ENCODE measurements at places on chromosomes 1 and 21.

GRCh38 chr1:99704356-99704816 is 58.5 kb downstream of the PALMD start:
- DNase-seq = no peak

GRCh38 chr1:61640531-61641530 is 84.1 kb downstream of the TM2D1 start:
- peak; percentile 6 for DNase-seq

DNA sequence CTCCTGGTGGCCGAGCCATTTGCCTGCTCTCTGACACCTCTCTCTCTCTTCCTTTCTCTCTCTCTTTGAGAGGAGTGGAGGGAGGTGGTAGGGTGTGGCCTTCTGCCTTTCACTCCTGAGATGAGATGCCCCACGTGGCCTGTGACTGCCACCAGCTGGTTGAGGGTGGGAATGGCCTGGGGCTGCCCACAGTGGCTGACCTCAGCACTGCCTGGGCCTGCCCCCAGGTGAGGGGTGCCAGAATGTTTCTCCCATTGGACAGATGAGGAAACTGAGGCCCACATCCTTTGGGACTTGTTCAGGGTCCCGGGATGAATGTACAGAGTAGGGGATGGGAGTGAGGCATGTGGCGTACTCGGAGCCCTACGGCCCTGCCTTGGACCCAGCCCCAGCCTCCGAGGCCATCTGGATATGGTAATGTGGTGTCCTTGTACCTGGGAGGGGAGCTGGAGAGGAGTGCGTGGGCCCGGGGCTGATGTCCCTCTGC is 12.7 kb upstream of the C1orf167 start:
- peak; percentile 17 for DNase-seq

DNA sequence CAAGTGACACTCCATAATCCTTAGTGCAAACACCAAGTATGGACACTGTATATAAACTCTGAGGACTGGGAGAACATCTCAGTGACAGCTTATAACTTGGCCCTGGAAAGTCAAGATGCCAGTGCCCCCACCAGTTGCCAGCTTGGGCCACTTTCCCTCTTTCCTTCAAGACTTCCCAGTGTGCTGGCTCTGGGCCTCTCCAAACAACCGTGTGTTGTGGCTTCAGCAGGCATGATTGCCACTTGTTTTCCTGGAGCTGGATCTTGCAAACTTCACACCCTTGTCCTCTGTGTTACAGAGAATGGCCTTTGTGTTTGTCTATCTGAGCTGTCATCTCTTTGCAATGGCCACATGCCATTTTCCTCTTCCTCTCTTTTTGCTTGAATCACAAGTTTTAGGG is 37.0 kb downstream of the CCDC185 start:
- DNase-seq = no peak

- DNase-seq = no peak
These were observed 11.5 kb upstream of the C1orf105 start for GRCh38 chr1:172408958-172409357.

DNA sequence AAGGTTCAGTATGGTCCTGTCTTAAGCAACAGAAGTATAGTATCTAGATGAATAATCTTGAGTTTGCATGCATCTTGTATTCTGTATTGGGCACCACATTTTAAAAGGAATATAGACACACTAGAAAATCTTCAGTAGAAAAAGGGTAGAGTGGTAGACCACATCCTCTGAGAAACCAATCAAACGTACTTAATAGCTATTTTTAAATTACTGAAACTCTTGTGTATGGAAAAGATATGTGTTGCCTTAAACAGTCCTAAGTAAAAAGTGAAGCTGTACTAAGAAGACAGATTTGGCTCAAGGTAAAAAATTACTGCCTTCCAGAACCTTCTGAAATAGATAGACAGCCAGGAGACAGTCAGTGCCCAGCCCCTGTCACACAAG is 3.1 kb downstream of the CTXND2 start:
- DNase-seq = no peak

DNA sequence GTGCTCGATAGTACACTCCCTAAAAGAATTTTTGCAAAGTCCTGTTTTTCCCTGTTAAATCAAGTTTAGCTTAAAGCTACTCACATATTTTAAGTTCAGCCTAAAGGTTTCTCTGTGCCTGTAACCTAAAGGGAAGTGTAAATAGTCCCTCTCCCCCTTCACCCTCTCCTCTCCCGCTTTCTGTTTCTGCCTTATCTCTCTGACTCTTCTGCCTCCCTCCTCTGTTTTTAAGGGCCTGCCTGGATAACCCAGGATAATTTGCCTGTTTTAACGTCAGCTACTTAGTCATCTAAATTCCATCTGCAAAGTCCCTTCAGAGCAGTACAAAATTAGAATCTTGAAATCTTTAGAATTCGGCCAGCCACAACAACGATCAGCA is 92.6 kb downstream of the NID1 start:
- no peak for DNase-seq

- DNase-seq = no peak
These were observed 115.0 kb upstream of the COL6A1 start for GRCh38 chr21:45866551-45866950.

DNA sequence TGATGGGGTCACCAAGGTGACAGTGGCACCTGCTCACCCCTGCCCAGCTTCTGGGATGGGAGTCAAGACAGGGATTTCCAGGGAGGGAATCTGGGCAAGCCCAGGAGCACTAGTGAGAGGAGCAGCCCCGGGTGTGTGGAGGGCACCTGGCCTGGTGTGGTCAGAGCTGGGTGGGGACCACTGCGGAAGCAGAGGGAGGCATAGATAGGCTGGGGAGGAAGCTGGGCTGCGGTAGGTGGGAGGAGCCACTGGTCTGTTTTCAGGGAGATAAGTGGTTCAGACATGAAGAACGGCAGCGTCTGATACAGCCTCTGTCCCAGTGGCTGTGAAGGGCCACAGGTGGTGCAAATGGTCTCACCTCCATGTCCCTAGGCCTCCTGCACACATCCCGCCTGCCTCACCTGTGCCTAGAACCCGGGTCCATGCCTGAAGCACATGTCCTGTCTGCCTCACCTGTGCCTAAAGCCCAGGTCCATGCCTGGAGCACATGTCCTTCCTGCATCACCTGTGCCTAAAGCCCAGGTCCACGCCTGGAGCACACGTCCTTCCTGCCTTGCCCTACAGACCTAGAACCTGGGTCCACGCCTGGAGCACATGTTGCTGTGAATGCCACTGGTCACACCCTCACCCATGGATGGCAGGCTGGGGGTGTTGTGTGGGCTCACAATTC is 325.9 kb upstream of the AJAP1 start:
- no peak for DNase-seq

- no peak for DNase-seq
These were observed 12.5 kb downstream of the TCP10L start for GRCh38 chr21:32572574-32573420.

DNA sequence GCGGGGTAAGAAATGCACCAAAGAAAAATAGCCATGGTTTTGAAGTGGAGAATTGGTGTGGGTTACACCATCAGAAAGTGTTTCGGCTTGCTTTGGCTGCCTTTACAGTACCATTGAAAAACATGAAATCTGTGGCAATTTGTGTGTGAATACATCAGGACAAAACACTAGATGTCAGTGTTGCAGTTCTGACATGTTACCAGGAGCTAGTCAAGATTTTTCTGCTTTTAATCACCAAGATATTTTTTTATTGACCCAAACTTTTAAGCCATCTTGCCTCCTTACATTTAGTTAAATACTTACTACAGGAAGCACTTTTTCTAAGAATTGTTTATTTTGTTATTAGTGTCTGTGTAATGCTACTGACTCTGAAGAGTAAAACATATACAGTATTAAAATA is 14.3 kb downstream of the RRP15 start:
- DNase-seq = peak; percentile 61

DNA sequence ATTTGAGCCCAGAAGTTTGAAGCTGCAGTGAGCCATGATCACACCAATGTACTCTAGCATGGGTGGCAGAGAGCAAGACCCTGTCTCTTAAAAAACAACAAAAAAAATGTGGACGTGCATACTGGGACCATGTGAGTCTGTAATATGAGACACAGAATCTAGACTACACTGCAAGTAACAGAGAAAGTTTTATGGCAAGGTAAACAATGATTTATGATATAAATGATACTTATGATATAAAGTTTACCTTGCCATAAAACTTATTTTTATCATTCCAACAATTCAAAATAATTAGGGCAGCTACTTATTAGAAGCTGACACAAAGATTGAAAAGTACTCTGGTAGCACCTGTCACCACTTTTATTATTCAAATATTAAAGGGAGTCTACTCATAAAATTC is 34.7 kb downstream of the WDR26 start:
- DNase-seq = no peak

GRCh38 chr1:183235503-183235902 is 49.4 kb downstream of the LAMC2 start:
- DNase-seq = no peak

GRCh38 chr1:172928412-172928811 is 122.3 kb downstream of the TNFSF18 start:
- peak; percentile 65 for DNase-seq

DNA sequence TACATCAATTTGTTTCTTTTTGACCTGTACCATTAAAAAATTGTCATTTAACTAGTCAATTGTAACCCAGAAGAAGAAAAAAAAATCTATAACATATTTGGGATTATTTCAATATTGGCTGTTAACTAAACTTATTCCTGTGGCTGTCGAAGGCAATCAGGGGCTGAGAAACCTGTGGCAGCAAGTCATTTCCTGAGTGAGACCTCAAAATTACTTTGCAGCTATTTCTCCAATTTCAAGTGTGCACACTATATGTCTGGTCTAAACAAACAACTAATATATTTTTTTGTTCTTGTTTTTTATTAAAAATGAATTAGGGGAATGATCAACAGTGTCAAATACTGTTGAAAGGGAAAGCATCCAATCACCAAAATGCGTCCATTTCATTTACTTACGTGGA is 1357.6 kb upstream of the B3GALT2 start:
- no peak for DNase-seq

DNA sequence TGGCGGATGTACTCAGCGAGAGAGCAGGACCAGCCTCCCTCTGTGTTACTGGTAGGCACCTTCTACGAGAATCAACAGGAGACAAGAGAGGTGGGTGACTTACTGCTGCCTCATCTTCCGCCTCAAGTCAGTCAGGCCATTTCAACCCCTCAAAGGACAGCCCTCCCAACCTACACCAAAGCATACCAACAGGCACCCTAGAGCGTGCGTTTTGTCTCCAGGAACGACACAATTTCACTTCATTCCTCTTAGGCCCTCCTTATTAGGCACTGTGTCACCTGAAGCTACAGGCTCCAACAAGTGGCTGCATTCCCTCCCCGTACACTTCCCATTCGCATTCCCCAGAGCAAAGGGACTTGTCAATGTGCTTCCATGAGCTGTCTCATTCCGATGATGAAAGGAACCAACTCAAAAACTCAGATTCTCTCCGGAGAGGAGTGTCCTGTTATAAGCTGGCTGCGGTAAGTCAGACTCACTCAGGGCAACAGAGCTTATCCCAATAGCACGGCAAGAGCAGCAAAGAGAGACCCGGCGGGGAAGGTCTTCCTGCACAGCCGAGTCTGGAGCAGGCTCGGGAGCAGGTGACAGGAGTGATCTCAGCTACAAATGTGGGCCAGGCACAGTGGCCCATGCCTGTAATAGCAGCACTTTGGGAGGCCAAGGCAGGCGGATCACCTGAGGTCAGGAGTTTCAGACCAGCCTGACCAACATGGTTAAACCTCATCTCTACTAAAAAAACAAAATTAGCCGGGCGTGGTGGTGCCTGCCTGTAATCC is 120.6 kb upstream of the IFFO2 start:
- no peak for DNase-seq

GRCh38 chr1:230977761-230978490 is 735 bp downstream of the TTC13 start:
- no peak for DNase-seq

DNA sequence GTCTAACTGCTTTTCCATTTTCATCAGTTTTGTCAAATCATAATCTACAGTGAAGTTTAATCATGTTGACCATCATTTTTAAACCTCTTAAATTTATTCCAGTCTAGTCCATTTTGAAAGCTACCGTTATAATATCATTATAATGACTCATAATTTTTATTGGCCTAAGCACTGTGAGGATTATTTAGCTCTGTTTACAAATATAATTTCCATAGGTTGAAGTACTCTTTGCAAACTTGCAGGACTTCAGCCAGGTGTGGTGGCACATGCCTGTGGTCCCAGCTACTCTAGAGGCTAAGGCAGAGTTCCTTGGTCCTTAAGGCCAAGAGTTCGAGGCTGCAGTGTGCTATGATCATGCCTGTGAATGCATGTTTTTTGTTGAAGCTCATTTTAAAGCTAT is 54.3 kb downstream of the MAP3K21 start:
- no peak for DNase-seq

GRCh38 chr1:236095705-236096520 is 31.0 kb upstream of the NID1 start:
- no peak for DNase-seq

GRCh38 chr1:59671066-59671952 is 143.4 kb upstream of the HOOK1 start:
- DNase-seq = no peak

DNA sequence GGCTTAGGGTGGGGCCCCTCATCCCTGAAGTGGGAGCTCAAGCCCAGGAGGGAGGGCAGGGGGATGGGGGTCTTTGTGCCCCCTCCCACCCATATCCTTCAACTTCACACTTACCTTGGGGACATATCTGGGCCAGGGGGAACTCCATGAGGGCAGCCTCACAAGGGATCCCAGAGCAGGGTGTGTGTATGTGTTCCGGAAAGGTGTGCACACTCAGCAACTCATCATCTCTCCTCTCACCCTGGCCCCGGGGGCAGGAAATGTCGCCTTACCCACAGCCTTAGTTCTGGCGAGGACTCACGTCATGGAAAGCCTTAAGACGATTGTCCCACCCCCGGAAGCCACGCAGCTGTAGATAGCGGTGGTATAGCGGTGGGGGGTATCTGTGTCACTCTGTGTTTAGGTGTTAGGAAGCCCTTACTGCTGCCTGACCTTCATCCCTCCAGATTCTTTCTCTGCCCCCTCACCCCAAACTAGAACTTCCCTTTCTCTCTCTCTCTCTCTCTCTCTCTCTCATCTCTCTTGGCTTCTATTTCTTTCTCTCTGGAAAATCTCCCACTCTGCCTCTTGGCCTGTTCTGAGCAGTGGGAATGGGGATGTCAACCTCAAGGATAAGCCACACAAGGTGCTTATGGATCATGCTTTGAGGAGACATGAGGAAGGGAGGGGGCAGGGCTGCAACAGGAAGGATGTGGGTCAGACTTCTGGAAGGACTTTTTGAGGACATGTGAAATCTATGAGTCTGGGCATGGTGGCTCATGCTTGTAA is at the start of gene SH2D2A:
TSS of gene SH2D2A (minus strand) at position 288 of the 768 bp plus-strand sequence. CDS start at position 148, 140 bp downstream.
- DNase-seq = no peak

- no peak for DNase-seq
These were observed 42.9 kb downstream of the MAGI3 start for GRCh38 chr1:113433184-113433583.

DNA sequence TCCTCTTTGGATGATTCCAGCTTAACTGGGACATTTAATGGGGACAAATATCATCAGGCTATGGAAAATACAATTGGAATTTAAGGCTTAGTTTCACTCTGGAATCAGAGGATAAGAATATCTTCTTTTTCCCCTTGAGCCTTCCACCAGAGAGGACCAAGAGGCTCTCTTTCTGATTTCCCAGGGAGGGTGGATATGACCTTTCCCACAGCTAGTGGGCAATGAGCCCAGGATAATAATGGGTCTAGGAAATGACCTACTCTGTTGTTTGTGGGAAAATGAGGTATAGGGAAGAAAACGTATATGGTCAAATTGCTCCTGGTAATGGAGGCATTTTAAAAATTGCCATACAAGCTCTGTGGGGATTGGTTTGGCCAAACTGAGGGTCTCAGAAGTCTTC is 1.9 kb downstream of the OR6Y1 start:
- peak; percentile 2 for DNase-seq

All from endothelial cell of umbilical vein (primary cell).